ENCODE measurements at places on chromosomes 1 and 21.

- no peak for DNase-seq
These were observed 33.8 kb downstream of the PHC2 start for GRCh38 chr1:33397125-33397506.

DNA sequence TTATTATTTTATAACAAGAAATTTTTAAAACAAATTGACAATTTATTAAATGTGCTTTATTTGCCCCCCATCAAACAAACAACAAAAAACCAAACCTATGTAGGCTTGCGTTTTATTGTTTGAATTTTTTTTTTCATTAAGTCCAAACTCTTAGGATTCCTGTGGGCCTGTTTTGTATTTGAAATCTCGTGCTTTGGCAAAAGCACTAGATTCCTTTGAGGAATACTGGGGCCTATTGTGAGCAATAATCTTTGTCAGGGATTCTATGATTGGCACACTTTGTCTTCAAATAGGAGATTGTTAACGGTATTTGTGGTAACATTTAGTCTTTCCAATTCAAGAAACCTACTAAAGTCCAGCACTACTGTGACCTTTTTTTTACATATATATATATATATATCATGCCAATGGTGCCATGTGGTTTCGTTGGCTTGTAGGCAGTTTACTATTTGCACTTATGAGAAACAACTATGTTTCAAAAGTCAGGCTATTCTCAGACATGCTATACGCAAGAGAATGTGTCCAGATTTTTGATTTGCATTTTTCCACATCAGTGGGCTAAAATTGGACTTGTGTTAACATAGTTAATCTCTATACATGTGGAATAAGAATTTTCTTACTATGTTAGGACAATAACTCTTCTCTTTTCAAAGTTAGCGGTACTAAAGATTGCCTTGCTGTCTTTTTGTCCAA lies 70.4 kb upstream of the GREM2 start:
- DNase-seq: no peak

- DNase-seq: no peak
These were observed 8.7 kb downstream of the GNAT2 start for GRCh38 chr1:109610609-109611307.

- DNase-seq: no peak
These were observed 11.7 kb upstream of the EPHA2 start for GRCh38 chr1:16167331-16168143.

DNA sequence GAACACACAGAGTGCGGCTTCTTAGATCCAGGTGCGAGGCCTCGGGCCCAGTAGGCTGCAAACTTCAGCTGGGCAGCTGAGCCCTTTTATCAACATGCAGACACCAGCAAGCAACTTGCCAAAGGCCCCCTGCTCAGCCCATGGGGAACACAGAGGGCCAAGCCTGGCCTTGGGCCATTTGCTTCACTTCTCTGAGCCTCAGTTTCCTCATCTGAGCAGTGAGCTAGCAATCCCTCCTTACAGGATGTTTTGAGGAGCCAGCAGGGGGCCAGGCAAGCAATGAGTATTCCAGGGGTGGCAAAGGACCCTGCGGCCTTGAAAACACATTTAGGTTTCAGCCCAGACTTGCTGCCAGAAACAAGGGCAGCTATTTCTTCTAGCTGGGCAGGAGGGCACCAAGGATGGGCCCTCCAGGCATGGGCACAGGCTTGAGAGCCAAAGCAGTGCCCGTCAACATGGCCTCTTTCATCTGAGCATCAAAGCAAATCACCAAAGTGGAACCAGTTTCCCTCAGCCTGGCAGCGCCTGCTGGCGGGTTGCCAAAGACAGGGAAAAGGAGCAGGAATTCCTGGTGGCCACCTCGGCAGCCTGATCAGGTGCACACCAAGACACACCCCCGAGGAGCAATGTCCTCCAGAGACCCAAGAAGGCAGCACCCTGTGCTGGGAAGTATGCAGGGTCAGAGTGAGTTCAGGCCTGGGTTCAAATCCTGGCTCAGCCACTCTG lies 1.4 kb downstream of the MATN1 start:
- DNase-seq: no peak

GRCh38 chr21:40652436-40652835 lies 194.5 kb downstream of the DSCAM start:
- no peak for DNase-seq

GRCh38 chr1:209291715-209292114 lies 291.8 kb upstream of the CAMK1G start:
- no peak for DNase-seq

DNA sequence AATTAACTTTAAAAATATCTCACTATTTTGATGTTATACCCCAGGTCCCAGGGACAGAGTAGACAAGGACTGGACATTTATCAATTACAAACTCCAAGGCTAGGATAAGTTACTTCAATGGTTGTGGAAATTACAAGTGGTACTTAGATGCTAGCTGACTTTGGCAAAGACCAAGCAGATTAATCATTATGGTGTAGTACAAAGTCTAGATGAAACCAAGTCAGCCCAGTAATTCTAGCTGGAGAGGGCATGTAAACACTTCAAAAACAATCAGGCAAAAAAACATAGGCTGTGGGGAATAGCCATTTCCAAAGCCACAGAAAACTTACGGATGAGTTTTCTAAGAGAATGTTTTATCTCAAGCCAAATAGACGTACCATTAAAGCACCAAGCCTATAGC lies 124.5 kb downstream of the TSEN15 start:
- no peak for DNase-seq

GRCh38 chr1:1425753-1426495 lies 4.8 kb upstream of the ANKRD65 start:
- no peak for DNase-seq

DNA sequence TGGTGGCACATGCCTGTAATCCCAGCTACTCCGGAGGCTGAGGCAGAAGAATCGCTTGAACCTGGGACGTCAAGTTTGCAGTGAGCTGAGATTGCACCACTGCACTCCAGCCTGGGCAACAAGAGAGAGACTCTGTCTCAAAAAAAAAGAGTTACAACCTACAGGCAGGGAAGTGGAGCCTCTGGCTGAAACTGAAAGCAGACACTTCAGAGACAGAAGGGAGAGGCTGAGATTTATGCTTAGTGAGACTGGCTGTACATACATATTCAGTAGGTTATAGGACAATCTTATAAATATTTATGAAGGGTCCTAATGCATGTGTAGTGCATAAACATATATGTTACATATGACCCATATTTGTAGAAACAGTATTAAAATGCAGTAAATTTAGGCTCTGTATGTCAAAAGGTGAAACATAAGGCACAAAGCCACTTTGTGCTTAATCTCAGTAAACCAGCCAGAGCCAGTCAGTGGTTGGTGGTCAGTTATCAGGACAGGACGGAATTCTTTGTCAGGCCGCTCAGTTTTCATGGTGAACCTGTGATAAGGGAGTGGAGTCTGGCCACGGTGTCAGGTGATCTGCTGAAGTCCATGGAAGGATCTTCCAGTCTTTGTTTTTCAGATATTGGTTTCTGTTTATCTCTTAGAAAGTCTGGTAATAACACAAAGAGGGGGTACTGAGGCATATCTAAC lies 13.7 kb downstream of the RHEX start:
- no peak for DNase-seq

- peak; percentile 62 for DNase-seq
These were observed at the start of gene OLFM3 for GRCh38 chr1:101996825-101997465. TSS of gene OLFM3 (minus strand) at chr1:101996926.
